Mammary microvascular endothelial cell (primary cell): ENCODE measurements at places on chromosomes 3 and 15. TPM values are rescaled to one million over a fixed set of nuclear protein-coding genes. Genes with fewer than 3 reads are reported as not detected.

Gene FOXB1
- not detected in 2 replicates for total RNA-seq

Gene TUSC7
- not detected in 2 replicates for total RNA-seq

Gene C2CD4A
- total RNA-seq = 0.15 TPM in 1 of 2 replicates, not detected in the other

Gene ALG1L2
- not detected in 2 replicates for total RNA-seq

Gene PRRT3
- 1.5 and 1.6 TPM in 2 replicates for total RNA-seq

Gene DUOX2
- not detected in 2 replicates for total RNA-seq

Gene GNB5
- total RNA-seq = 34.3 and 37.2 TPM in 2 replicates

Gene TNNC1
- total RNA-seq = not detected in 2 replicates

Gene MORC1
- not detected in 2 replicates for total RNA-seq

Gene SLC24A5
- total RNA-seq = not detected in 2 replicates

Gene SLC12A8
- total RNA-seq = 0.27 and 0.74 TPM in 2 replicates

Gene MAP4
- 172 and 174 TPM in 2 replicates for total RNA-seq

Gene ITIH4
- 0.15 TPM in 1 of 2 replicates, not detected in the other for total RNA-seq

Gene TMC3
- not detected in 2 replicates for total RNA-seq

Gene ATP10A
- not detected in 2 replicates for total RNA-seq

Gene DISP2
- 0.13 and 0.39 TPM in 2 replicates for total RNA-seq

Gene OR5K3
- not detected in 2 replicates for total RNA-seq

Gene TIGIT
- total RNA-seq = not detected in 2 replicates

Gene ARPP21
- total RNA-seq = not detected in 2 replicates
